Thoracic aorta (tissue), 2 donors: ENCODE measurements at places on chromosomes 1 and 21. TPM values are rescaled to one million over a fixed set of nuclear protein-coding genes. Genes with fewer than 3 reads are reported as not detected.

- H3K27ac ChIP-seq: no peak overlapping the region
- no peak for DNase-seq
- no peaks in the 10 kb centered on the region for H3K36me3 ChIP-seq
- no peak overlapping the region for H3K4me3 ChIP-seq
These were observed 14.4 kb downstream of the CNN3 start for GRCh38 chr1:94912263-94913184.

DNA sequence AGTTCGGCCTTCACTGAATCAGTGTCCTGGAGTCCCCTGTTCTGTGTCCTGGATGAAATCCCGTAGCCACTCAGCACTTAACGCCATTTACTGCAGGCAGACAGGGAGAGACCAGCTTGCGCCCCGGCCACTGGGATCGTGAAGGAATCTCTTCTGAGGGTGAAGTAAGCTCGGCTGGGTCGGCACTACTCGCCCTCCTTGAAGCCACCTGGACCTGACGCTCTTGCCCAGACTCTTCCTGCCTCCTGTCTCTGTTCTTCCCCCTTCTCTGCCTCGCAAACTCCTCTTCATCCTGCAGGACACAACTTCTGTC is 99.9 kb upstream of the ZBTB40 start:
- no peaks in the 10 kb centered on the region for H3K36me3 ChIP-seq
- H3K4me1 ChIP-seq: no peaks in the 10 kb centered on the region
- no peak overlapping the region for H3K27ac ChIP-seq

DNA sequence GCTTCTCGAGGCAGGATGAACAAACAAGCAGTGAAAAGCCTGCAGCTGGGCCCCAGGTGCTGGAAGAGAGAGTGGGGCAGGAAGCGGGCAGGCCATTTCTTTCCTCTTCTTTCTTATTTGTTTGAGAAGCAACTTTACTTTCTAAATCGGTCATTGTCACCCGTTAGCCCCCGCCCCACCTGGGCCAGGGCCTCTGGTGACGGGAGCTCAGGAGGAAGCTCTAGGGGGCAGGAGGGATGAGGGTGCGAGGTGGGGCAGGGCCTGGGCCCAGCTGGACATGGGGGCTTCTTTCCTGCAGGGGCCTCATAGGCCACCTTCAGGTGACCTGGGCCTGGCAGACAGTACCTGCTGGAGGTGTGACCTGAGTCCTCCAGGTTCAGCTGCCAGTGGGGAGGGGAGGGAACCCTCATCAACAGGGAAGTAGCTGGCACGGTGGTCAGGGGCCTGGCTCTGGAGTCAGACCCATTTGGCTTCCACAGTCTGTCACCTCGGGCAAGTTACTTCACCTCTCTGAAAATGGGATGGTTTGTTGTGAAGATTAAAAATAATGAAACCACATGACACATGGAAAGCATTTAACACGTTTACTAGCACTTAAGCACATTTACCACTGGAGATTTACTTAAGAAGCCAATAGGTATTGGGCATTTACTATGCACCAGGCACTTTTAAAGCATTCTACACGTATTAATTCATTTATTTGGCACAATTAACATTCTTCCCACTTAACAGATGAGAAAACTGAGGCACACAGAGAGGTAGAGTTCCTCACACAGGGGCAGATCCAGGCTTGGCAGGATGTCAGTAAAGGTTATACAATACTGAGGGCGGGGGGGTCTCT is 54.1 kb upstream of the ID3 start:
- H3K27me3 ChIP-seq: no peaks in the 10 kb centered on the region
- no peaks in the 10 kb centered on the region for H3K4me1 ChIP-seq
- H3K4me3 ChIP-seq: no peak overlapping the region
- H3K36me3 ChIP-seq: no peaks in the 10 kb centered on the region
- no peak overlapping the region for H3K27ac ChIP-seq

- no peaks in the 10 kb centered on the region for H3K4me1 ChIP-seq
- no peak overlapping the region for H3K27ac ChIP-seq
- no peaks in the 10 kb centered on the region for H3K36me3 ChIP-seq
- no peaks in the 10 kb centered on the region for H3K27me3 ChIP-seq
These were observed 18.6 kb upstream of the FBXO28 start for GRCh38 chr1:224095339-224095738.

- DNase-seq: no peak
- no peaks in the 10 kb centered on the region for H3K27me3 ChIP-seq
- H3K27ac ChIP-seq: no peak overlapping the region
- no peaks in the 10 kb centered on the region for H3K4me1 ChIP-seq
- H3K36me3 ChIP-seq: no peaks in the 10 kb centered on the region
These were observed 495.7 kb downstream of the KIF26B start for GRCh38 chr1:245650441-245650960.

- H3K27me3 ChIP-seq: no peaks in the 10 kb centered on the region
- H3K4me3 ChIP-seq: no peak overlapping the region
- H3K4me1 ChIP-seq: no peaks in the 10 kb centered on the region
- H3K27ac ChIP-seq: no peak overlapping the region
These were observed 183.0 kb downstream of the APP start for GRCh38 chr21:25987531-25987930.

Gene GREM2
- 1.6 TPM for total RNA-seq

Gene MIGA1
- total RNA-seq: 16.0 TPM

Gene LIN28A
- total RNA-seq: not detected
